ENCODE measurements at places on chromosomes 16 and 17.

- no peak for DNase-seq
Measured at GRCh38 chr17:46108550-46109110, 84.6 kb downstream of the KANSL1 start.

DNA sequence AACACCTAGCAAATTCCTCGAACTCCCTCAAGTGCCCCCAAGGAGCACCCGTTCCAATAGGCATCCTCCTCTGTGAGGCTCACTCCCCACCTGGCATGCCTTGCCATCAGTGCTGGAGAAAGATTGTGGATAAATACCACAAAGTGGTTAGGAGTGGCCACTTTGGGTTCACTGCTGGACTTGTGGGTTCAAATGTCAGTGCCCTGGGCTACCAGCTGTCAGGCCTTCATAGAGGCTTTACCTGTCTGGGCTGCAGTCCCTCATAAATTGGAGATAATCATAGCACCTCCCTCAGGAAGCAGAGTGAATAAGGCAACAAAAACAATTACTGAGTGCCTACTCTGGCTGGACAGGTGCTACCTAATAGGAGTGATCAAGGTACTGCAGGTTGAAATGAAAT, 1.5 kb upstream of the SYT17 start:
- DNase-seq: peak; percentile 29

- peak; percentile 37 for DNase-seq
Measured at GRCh38 chr16:89170346-89171215, 967 bp upstream of the CDH15 start.

- DNase-seq: no peak
Measured at GRCh38 chr16:52921104-52921503, 131.6 kb downstream of the CHD9NB start.

DNA sequence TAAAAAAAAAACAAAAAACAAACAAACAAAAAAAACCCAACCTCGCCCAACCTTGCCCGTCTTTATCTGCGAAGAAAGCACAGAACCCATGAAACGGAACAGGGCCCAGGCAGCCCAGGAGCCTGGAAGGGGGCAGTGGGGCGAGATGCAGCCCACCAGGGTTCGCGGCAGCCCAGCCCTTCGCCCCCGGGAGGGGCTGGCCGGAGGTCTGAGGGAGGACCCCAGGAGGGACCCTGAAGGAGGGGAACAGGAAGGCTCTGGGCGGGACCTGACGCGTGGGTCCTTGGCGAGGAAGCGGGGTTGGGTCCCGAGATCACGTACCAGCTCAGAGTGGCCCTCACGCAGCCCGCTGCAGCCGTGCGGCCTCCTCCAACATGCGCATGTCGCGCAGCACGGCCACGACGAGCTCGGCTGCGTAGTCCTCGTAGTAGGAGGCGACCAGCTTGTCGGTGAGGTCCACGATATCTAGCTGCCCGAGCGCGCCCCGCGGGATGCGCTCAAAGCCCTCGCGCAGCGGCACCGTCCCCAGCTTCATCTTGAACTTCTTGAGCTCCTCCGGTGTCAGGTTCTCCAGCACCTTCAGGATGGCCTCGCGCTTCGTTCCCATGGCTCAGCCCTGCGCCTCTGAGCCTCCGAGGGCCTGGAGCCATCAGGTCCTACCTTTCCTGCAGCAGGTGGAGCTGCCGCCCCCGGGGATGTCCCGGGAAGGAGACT, at the start of gene PYDC1:
Gene PYDC1, minus strand, starts transcription at position 714 of the 714 bp plus-strand sequence. Its CDS starts 107 bp downstream, at position 607.
- no peak for DNase-seq

- DNase-seq: peak; percentile 77
Measured at GRCh38 chr17:80153004-80153403, 6.1 kb upstream of the EIF4A3 start.

DNA sequence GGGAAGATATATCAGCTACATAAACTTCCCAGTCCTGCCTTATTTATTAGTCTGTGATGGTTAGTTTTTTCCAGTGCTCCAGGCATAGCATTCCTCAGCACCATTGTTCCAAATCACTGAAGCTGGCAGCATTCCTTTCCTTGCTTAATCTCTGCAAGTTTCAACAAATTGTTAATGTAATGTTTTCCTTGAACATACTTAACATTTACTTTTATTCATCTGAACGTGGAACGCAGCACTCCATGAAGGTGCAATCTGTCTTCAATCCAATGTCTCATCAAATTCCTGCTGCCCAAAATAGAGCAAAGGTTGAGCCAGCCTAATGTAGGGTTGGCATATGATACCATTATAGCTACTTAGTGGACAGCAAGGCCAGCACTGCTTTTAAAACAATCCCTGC, 441.1 kb upstream of the RBFOX1 start:
- DNase-seq: no peak

DNA sequence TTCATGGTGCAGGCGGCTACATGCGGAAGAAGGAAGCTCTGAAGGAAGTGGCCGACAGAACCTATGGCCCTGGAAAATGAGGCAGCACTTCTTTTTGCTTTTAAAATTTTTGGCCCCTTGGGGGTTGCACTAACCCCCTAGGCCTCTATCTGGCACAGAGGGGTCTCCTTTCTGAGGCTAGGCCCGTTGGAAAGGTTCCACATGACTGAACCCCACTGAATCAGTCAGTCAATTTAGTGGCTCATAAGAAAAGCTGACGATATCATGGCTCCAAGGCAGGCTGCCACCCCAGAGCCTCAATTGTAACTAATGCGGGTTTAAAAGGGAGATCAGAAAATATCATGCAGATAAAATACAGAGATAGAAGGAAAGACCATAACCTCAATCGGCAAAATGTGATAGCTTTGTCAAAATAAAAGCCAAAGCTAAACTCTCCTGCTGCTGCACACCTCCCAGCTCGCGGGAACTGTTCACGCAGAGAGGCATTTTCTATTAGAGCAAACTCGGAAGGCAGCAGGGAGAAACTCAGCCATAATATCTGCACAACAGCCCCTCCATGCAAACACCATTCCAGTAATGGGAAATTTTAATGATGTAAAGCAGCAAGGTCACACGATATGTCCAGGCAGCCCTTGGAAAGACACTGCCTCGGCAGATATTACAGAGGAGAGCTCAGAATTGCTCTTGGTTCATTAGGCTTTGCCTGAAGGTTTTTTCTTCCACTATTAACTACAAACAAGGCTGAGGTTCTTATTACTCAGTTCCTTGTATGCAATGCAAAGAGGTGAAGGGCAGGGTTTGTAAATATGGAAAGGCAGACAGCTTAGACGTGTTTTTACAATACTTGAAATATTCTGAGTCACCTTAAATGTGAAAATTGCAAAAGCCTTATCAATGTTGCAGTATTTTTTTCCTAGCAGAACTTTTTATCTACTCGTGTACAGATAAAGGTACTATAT, 200.4 kb upstream of the PMFBP1 start:
- DNase-seq: no peak

DNA sequence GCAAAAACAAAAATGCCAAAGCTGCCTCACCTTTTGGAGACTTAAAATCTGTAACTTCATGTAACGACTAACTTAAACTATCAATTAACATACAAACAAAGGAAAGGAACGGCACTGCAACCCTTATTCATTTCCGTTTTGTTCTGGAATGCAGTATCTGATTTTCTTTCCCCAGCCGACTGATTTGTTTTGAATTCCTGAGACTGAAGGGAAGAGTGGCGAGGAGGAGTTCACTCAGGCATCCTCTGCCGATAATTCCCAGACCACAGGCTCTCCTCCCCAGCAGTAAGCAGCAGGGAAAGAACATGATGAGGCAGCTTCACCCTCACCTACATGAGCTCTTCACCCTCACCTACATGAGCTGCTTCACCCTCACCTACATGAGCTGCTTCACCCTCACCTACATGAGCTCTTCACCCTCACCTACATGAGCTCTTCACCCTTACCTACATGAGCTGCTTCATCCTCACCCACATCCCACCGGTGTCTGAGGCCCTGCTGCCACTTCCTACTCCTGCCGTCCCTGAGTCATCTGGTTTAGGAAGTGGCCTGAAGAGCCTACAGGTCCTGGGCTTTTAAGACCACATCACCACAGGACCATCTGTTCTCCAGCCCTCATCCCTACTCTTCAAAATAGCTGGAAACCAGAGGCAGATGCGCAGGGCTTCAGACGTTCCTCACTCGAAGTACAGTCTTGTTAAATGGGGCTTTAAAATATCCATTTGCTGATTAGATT, 168.0 kb upstream of the RPH3AL start:
- DNase-seq: peak; percentile 99

DNA sequence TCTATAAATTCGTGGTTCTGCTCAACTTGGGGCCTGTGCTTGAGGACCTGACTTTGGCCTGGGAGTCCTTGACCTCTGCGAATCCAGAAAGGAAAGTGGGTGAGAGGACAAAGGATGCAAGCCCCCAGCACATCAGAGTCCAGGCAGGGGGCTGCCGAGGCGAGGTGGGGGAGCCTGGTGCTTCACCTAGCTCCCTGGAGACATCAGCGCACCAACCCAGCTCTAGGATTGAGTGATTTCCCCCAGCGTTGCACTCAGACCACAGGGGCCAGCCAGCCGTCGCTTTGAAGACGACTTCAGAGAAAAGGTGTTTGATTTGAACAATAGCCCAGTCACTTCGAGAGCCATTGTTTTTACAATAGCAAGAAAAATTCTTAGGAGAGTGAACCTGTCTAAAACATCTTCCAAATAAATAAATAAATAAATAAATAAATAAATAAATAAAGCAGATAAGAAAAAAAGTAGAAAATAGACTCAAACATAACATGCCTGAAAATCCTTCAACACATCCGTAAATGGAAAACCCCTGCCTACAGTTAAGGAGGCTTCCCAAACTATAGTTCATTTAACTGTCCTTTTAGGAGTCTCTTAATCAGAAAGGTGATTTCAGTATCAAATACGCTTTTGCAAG, 180.9 kb downstream of the RBFOX3 start:
- no peak for DNase-seq

DNA sequence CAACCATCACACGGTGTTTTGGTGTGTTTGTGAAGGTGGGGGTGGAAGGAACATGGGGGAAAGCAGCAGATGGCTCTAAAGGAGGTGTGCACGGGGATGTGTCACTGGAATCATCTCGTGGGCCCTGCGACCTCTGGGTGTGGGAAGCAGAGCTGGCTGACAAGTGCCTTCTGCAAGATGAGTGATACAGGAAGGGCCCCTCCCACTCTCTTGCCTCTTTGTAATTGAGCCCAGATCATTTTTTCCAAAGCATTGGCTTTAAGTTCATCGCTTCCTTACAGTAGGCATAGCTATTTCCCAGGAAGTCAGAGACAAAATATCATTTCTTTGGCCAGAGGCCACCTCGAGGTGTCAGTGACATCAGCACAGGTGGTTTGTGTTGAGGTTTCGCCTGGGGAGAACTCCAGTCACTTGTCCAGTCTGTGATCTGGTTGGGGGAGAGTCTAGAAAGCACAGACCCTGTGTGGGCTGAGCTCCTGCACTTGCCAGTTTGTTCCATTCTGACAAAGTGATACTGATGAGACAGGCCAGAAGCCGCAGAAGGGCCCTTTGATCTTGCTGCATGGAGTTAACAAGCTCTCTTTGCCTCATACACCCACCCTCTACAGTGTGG, 20.6 kb upstream of the SNTB2 start:
- no peak for DNase-seq

DNA sequence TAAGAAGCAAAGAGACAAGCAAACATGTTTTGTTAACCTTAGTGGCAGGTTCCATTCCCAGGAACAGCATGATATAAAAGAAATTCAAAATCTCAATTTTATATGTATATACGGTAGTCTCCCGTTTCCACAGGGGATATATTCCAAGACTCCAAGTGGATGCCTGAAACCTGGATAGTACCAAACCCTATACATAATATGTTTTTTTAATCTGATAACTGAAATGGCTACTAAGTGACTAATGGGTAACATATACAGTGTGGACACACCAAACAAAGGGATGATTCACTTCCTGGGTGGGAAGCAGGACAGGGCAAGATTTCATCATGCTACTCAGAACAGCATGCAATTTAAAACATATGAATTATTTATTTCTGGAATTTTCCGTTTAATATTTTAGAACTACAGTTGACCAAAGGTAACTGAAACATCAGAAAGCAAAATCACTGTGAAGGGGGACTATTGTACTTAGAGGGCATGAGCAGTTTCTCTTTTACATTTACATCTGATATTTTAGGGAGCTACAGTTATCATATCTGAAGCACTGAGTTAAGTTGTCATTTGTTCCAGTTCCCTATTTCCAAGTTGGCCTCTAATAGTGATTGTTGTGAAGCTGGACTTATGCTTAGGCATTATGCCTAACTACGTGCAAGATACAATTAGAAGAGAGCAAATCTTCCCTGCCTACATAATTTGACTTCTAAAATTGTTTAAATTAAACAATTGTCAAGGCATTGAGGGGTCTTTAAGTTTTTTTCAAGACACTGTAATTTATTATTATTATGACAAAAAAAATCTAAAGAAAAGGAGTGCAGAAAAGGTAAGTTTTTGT, 34.1 kb upstream of the ABCA6 start:
- no peak for DNase-seq

DNA sequence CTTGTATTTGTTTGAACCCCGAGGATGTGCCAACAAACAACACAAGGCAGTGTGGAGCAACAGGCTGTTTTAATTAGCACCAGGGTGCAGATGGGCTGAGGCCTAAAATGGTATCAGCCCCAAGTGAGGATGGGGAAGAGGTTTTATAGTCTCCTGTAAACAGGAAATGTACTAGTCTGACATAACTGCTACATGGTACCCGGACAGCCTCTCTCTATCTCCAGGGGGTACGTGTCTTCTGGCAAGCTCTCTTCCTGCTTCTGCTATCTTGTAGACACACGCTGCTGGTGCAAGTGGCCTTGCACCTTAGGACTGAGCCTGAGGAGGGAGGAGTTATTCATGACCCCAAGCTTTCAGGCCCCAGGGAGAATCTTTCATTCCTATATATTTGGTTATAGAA, 2451.0 kb downstream of the TP53TG3F start:
- DNase-seq: no peak

GRCh38 chr16:89412811-89413210, 77.5 kb downstream of the ANKRD11 start:
- DNase-seq: no peak

DNA sequence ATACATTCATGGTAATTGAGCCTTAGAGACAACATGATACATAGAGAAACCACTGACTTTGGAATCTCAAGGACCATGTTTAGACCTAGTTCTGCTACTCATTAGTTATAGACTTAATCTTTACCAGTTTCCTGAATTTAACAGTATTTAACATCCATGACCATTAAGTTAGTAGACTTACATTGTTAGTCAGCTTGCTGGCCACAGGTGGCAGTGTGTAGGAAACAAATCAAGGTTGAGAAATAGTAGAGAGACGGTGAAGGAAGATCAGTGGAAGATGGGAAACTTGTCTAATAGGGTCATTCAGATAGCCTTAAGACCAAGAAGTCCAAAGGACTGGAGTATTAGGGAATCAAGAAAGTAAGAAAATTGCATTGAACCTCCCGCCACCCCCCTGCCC, 31.0 kb downstream of the OMG start:
- DNase-seq: no peak

DNA sequence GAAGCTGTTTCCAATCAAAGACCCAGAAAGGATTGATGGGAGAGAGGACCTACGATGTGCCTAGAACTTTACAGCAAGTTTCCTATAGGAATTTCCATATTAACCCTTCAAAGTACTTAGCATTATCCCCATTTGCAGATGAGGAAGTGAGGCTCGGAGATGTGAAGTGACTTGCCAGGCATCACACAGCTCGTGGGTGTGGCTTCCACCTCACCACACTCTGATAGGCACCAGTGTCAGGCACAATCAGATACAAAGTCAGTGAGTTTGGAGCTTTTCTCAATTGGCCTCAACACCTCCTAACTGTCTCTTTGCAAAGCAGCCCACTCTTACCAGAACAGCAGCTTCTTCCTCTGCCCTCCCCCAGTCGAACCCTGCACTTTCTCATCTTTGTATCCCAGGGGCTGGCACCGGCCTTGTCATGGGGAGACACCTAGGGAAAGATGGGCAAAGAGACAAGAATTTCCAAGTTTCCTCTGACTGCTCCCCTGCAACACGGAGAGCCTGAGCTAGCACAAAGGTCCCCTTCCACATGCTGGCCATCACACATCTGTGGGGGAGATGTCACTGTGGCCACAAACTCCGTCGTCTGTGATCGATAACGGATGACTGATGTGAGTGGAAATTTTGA, 37.4 kb upstream of the CCL1 start:
- DNase-seq: no peak
